DMS 273 treated with DMSO at 0.1 percent for 48 hours (cell line): ENCODE measurements at places on chromosomes 11 and 22.

DNA sequence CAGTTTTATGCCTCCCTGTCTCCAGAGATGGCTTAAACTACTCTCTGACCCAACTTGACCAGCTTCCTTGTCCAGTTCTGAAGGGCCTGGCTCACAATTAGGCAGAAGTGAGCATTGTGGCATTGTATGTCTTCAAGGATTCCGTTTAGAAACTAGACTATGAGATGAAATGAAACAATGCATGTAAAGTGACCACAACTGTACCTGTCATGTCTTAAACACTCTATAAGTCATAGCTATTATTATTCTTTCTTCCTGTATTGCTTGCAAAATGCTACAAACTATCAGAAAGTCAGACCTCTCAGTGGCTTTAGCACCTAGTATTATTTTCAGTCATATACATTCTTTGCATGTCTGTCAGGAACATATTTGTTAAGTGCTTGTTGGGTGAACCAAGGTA lies 127.9 kb upstream of the MTMR2 start:
- no peak for DNase-seq

DNA sequence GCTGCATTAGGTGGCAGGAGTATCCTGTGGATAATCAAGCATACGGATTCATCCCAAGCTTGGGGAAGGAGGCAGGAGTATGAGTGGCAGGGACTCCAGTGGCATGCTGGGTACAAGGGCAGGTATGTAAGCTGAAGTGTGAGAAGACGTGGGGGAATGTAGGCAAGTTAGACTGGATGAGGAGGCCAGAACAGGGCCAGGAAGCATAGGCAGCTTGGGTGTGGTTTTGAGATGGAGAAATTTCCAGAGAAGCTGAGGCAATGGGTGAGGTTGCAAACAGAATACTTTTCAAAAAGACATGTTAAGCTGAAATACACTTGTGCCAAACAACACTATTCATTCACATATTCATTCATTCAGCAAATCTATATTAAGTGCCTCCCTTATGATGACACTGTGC lies 43.1 kb upstream of the AMOTL1 start:
- no peak for DNase-seq

DNA sequence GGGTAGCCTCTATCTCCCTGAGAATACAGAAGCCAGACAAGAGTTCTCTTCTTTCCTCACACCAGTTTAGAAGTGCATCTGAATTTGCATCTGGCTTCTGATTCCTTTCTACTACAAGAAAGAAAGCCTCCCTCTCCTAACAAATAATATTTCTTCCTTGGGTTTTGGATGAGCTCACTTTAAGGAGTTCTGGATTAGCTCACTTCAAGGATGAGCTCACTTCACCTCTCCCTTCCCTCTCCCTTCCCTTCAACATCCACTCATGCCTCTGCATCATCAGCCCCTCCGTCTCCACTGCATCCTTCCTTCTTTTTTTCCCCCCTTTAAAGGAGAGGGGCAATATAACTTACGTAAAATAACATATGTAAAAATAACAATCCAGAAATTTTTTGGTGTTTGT lies 1.6 kb upstream of the MTNR1B start:
- no peak for DNase-seq

- DNase-seq, result no peak
These were observed 793.3 kb upstream of the ARHGAP42 start for GRCh38 chr11:99893811-99894210.

DNA sequence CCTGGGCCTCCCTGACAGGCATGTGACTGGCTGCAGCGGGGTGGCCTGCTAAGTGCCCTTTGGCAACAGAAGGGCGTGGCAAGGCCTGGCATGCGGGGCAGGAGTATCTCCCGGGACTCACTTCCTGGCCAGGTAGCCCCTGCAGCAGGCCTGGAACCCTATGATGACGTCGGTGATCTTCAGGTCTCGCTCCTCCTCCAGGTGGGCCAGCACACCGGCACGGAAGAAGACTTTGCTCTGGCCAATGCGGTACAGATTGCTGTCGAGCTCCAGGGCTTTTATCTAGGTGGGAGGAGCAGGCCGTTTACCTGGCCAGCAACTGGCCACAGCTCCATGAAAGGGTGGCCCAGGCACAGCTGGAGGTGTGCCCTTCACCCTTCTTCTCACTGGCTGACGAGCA lies 50.9 kb downstream of the APOL1 start:
- no peak for DNase-seq

- DNase-seq, result no peak
These were observed 18.6 kb downstream of the TP53AIP1 start for GRCh38 chr11:128924104-128924503.

DNA sequence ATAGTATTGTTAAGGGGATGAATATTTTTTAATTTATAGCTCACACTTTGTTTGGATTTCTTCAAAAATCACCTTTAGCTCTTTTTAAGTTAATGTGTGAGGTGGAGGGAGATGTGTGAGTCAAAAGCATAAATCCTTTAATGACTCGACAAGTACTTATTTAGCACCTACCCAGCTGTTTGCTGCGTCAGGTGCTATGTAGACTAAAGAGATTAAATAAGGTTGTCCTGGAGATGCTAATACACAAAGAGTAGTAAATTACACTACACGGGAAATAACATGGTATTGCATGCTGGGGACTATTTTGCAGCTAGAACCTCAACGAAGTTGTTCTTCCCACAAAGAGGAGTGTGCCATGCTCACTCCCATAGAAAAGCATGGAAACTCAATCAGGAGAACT lies 583.3 kb upstream of the TENM4 start:
- no peak for DNase-seq

DNA sequence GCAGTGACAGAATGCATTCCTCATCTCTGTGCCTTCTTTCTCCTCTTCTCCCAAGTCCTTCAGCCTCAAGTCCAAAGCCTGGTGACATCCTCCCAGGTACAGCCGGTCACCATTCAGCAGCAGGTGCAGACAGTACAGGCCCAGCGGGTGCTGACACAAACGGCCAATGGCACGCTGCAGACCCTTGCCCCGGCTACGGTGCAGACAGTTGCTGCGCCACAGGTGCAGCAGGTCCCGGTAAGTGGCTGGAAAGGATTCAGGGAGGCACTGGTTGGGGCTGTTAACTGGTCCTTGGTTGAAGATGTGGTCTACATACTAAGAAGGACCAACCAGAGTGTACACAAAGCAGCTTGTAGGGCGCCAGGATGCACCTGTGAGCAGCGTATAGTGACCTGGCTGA lies 35.7 kb downstream of the SREBF2 start:
- DNase-seq, result no peak

DNA sequence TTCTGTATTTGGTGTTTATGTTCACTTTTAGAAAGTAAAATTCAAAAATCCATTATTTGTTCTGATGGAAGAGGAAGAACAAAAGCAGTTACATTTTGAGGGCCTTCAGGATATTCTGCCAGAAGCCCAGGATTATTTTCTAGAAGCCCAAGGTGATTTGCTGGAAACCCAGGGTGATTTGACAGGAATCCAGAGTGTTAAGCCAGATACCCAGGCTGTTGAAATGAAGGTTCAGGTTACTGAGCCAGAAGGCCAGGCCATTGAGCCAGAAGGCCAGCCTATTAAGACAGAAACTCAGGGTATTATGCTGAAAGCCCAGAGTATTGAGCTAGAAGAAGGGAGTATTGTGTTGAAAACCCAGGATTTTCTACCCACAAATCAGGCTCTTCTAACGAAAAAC lies 33.1 kb downstream of the CCDC15 start:
- no peak for DNase-seq

DNA sequence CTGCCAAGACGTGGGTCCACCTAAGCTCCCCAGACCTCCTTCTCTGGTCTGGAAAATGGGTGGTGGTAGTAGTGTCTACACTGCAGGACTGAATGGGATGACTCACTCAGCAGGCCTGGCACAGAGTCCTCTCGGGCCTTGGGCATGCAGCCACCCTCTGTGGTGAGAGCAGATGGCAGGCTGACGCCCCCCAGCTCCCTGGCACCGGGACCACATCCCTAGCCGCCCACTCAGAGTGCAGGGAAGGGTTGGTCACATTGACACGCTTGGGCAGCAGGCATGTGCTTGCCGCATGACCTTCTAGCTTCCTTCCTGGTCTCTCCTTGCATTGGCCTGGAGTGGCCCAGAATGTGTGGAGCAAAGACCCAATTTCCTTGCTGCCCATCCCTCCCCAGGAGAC lies 30.7 kb upstream of the PRODH start:
- no peak for DNase-seq

DNA sequence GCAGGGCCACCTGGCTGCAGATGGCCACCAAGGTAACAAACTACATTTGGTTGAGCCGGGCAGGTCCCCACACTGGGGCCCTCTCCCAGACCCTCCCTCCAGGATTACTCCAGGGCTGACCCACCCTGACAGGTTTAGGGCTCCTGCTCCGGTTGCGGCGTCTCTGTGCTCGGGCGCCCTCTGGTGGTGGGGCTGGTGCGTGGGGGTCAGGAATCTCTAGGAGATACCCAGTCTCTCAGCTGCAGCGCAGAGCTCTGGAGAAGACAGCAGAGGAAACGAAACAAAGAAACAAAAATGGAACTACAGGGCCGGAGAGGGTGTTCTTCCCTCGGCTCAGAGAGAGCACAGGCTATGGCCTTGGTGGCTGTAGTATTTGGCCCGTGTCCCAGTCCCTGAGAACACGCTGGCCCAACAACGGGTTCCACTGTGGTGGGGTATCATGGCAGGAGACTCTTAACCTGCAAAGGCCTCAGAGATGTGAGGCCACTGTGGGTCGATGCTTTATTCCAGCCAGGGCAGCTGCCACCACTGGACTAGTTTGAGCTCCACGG lies 2.4 kb downstream of the C11orf96 start:
- DNase-seq, result no peak

- DNase-seq, result no peak
These were observed 20.3 kb upstream of the MICAL3 start for GRCh38 chr22:18044548-18045271.

DNA sequence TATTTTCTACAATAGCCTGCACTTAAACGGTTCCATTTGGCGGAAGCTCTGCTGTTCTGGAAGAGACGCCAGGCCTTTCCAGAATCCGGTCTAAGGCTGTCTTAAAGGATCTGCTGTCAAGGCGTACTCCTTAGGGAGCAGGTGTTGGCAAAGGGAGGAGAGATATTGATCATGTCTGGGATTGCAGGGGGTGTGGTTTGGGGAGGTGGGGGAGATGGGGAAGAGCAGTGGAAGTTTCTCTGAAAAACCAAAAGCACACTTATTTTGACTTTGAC lies 22.5 kb upstream of the WNT11 start:
- no peak for DNase-seq
